Fibroblast of pulmonary artery (primary cell): ENCODE measurements at places on chromosomes 3 and 15.

GRCh38 chr3:188434594-188434993, 280.6 kb downstream of the LPP start:
- no peak for DNase-seq

DNA sequence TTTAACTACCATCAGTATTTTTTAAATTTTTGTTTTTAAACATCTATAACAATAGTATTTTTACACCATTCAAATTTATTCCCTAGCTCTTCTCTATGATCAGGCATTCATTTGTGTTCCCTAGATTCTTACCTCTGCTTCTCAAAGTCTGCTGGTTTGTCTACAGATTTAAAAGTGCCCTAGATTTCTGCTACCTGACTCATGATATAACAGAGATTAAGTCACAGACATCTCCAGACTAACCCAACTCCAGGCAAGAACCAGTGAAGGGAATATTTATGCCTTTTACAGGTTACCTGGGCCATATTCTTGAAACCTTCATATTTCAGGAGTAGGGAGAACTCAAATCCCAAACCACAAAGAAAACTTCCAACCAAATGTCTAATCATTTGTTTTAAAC, 38.8 kb downstream of the ADAM10 start:
- DNase-seq: no peak

DNA sequence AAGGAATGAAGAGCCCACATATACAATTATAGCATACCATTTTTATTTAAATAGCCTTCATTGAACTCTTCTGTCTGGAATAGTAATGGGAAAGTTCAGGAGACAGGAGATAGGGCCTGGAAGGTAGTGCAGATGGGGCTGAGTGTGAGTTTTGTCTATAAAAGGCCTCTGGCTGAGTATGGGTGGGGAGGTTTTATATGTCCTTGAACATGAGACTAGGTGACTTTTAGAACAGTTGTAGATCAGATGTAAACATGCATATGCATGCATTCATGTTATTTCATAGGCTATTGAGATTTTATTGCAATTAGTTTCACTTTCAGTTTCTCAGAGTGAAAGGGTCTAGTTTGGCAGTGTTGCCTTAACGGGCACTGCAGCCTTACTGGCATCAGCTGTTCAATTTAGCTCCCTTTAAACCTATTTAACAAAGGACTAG, 27.1 kb downstream of the CGGBP1 start:
- DNase-seq: peak; percentile 36

GRCh38 chr15:25246641-25247406, 192.0 kb downstream of the UBE3A start:
- DNase-seq: no peak

GRCh38 chr15:101795455-101795854, 7.9 kb upstream of the OR4F6 start:
- DNase-seq: peak; percentile 44

DNA sequence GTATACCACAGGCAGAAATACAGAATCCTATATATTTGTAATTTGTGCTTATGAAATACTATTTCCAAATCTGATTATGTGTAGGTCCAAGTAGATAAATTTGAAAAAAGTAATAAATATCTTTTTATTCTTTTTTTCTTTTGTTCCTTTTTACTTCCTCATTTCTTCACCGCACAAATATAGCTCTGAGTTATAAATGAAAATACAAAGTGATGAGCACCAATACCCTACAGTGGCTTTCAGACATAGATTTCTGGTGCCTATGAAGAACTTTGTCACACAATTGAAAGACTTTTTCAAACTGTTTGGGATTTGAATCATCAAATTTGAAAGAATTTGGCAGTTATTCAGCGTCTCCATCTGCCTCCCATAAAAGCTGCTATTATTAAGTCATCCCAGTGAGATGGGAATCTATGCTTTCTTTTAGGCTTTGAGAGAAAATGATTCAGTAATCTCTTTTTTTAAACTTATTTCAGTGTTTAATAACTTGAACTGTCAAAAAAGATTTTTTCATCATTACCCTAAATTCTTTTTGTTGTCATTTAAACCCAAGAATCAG, 363.6 kb upstream of the GOLIM4 start:
- no peak for DNase-seq

DNA sequence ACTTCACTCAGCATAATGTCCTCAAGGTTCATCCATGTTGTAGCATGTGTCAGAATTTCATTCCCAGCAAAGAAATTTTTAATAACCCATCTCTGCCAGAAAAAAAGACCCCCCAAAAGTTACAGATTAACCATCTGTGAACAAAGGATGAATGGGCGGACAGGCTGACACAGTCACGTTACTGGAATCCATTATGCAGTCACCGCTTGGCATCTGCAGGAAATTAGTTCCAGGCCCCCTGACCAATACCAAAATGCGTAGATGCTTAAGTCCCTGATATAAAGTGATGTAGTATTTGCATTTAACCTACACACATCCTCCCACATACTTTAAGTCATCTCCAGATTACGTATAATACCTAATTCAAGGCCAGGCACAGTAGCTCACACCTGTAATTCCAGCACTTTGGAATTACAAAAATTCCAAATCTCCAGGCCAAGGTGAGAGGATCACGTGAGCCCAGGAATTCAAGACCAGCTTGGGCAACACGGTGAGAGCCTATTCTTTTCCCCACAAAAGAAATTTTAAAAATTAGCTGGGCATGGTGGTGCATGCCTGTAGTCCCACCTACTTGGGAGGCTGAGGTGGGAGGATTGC, 1.5 kb upstream of the SLC12A8 start:
- DNase-seq: peak; percentile 29

- no peak for DNase-seq
Observed at GRCh38 chr15:90451053-90451850, 63.2 kb downstream of the IQGAP1 start.

DNA sequence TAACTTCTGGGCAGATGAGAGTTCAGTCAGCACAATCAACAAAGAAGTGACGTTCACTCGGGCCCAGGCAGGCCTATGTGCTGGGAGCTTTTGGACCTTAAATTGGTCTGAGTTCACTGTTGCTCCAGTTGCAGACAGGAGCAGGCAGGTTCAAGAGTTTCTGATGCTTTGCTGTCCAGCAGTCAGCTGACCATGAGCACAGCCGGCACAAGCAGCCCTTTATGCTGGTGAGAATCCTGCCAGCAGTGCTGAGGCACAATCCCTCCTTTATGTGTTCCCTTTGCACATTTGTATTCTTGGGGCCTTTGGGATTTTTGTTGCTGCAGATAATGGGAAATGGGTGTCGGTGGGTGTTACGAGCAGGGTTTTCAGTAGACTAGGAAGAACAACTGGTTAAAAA, 81.2 kb upstream of the GOLGA8J start:
- DNase-seq: no peak

- DNase-seq: no peak
Observed at GRCh38 chr15:101027273-101027901, 108.2 kb downstream of the LRRK1 start.

DNA sequence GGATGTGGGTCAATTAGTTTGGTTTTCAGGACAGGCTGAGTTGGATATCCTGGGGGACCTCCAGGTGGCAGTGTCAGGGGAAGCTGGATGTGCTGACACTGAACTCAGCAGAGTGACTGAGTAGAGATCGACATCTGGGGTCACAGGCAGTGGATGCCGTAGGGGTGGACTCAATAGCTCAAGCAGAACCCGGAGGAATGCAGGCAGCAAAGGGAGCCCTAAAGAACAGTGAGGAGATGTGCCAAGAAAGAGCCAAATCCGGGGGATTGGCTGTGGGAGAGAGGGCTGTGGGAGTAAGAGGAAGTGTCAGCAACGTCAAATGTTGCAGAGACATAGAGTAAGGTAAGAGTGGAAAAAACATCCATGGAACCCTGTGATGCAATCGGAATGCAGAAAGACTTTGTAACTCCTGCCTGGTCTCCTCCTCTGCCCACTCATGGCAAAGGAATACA, 11.6 kb downstream of the CCR5AS start:
- peak; percentile 92 for DNase-seq

DNA sequence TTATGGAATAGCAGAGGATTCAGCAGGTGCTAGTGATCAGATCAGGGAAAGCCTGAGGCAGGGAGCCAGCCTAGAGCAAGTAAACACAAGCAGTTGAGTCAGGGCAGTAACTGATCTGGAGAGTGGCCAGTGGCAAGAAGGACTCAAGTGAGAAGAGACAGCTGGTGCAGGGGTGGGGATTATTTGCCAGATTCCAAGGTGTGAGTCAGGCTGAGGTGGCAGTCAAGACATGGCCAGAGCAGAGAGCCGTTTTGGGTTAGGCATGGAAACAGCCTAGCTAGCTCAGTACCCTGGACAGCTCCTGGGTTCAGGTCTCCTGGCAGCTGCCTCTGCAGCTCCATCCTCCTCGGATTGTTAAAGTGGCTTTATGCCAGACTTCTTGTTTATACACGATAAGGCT, 281.9 kb upstream of the ONECUT1 start:
- DNase-seq: peak; percentile 10

DNA sequence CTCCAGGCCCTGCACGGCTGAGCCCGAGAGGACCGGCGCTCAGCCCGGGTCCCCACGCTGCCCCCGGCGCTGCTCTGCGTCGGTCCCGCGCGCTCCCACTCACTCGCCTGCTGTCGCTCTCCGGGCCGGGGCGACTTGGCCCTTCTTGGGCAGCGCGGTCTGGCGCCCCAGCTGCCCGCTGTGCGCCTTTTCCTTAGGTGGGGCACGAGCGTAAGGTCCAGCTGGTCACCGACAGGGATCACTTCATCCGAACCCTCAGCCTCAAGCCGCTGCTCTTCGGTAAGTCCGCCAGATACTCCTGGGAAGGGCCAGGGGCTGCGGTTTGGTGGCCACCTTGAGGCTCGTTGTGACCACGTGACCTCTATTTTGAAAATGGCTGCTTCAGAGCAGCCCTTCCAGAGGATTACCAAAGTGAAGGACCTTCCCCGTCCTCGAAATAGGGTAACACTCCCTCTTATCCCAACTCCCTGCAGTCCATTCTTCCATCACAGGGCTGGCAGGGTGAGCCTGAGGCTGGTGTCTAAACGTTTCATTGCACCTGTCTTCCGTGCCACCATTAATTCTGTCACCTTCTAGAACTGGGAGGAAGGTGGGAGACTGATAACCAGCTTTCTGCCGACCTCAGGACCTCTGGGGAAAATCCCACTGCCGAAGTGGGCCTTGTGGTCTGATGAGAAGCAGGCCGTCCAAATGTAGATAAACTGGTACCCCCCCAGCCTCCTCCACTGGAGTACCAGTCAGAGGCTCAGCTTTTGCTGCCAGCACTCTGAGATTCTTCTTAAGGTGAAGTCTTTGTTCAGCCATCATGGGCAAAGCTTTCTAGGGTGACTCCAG, 812 bp downstream of the P4HTM start:
- peak; percentile 20 for DNase-seq

- DNase-seq: peak; percentile 28
Observed at GRCh38 chr15:48974882-48975281, 11.2 kb upstream of the SHC4 start.

GRCh38 chr3:55597641-55598040, 110.5 kb upstream of the WNT5A start:
- no peak for DNase-seq

DNA sequence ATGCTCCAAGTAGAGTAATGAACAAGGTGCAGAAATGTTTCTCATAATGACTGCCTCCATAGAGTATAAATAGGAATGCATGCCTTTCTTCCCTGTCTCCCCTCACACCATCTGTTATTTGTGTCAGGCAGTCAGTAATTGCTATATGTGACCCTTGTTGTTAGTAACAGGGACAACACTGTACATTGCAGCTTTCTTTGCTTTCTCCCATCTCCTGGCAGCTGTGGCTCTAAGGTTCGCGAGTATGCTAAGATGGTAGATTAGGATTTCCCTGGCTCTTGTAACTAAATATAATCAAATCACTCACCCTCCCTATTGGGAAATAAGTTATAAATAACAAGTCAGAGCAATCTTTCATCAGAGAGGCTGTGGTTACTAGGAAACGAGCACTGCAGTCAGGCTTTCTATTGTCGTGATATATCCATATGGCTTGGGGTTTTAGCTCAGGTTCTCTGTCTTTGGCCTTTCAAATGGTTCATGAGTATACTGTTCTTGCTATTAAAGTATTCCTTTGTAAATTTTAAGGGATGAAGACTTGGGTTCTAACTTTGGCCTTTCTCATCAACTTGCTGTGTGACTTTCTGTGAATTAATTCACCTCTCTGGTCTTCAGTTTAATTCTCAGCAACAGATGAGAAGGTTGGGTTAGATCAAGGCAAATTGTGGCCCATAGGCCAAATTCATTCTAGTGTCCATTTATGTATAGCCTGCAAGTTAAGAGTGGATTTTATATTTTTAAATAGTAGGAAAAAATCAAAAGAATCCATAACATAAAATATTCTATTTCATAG, 8.1 kb upstream of the MINDY4B start:
- DNase-seq: peak; percentile 3

GRCh38 chr3:37094636-37095035, 79.7 kb downstream of the LRRFIP2 start:
- DNase-seq: no peak

GRCh38 chr3:5332270-5332956, 144.9 kb downstream of the EDEM1 start:
- DNase-seq: no peak

DNA sequence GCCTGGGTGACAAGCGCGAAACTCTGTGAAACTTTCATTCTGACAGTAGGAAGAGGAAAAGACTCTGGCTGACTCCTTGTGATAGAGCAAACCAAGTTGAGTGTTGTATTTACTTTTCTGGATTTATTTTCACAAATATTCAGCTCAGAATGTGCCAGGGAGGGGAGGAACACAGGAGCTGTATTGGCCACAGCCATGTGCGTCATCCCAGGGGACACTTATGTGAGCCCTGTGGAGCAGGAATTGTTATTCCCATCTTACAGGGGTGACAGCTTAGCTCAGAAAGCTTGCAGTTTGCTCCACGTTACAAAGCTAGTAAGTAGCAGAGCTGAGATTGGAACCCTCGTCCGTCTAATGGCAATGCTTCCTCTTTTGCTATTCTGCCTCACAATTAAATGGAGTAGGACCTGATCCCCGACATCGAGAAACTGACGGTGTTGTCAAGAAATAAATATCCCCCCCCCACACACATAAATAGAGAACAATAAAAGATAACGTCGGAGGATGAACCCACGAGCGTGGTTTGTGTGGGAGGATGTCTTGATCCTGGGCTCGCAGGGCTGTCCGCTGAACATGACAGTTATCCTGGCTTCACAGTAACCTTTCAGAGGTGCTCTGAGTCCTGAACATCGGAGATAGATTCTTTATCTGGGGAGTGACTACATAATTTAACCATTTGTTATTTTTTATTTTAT, 151.6 kb upstream of the CTDSPL start:
- DNase-seq: no peak

DNA sequence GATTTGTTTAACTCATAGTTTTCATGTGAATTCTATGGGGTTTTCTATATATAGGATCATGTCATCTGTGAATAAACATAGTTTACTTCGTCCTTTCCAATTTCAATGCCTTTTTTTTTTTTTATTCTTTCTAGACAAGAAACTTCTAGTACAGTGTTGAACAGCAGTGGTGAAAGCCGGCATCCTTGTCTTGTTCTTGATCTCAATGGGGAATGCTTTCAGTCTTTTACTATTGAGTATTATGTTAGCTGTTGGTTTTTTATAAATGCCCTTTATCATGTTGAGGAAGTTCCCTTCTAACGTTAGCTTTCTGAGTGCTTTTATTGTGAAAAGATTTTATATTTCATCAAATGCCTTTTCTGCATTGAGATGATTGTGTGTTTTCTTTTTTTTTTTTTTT, 69.0 kb downstream of the SLMAP start:
- no peak for DNase-seq
